NCI-H774 (cell line): ENCODE measurements at places on chromosomes 6 and 20.

DNA sequence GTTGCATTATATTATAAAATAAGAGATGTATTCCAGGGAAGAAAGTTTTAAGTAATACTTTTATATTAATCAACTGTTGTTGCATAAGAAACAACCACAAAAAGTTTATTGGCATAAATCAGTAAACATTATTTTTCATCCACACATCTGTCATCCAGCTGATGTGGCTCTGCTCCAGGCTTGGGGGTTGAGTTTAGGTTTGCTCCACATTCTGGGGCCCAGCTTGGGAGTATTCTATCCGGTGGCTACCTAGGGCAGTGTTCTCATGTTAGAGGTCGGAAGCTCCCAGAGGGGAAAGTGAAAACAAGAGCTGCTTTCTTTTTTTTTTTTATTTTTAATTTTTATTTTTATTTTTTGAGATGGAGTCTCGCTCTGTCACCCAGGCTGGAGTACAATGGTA, 728.4 kb upstream of the FLRT3 start:
- DNase-seq = no peak

DNA sequence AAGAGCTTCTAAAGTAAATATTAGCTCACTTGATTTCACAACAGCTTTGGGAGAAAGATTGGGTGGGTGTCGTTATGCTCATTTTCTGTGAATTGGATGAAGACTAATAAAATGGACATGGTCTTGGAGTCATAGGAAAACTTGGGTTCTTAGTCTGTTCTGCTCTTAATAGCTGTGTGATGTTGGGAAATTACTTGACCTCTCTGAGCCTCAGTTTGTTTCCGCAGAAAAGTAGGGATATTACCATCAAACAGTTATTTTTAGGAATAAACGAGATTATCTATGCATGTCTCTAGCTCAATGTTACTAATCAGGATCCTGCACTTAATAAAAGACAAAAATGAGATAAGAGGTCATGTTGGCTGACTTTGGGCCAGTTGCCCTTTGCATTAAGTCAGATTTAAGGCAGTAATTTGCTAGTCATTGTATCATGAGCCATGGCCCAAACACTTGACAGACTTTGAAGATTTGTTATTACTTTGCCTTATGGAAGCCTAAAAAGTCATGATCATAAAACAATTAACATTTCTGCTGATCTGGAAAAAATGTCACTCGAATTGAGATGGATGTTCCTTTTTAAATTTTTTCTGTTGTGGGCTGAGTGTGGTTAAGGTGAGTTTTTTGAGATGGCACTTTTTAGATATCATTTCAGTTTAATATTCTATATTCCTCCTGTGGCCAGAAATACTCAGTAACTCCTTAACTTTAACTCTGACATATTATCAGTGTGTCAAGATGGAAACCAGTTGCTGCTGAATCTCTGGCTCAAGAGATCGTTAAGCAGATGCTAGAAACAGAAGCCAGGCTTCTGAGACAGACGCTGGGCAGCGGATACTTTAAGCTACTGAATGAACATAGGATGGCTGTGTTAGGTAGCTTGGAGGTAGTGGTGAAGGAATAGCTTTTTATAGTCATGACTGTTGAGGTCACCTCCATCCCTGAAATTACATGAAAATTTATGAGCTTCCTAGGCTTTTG, 291.6 kb downstream of the PHF3 start:
- no peak for DNase-seq

- peak; percentile 66 for DNase-seq
Measured at GRCh38 chr20:4937407-4938319, 63.6 kb downstream of the SLC23A2 start.

GRCh38 chr6:131917763-131918649, 33.2 kb downstream of the CCN2 start:
- DNase-seq = no peak

GRCh38 chr6:152984513-152984872, 1.7 kb upstream of the FBXO5 start:
- DNase-seq = no peak

DNA sequence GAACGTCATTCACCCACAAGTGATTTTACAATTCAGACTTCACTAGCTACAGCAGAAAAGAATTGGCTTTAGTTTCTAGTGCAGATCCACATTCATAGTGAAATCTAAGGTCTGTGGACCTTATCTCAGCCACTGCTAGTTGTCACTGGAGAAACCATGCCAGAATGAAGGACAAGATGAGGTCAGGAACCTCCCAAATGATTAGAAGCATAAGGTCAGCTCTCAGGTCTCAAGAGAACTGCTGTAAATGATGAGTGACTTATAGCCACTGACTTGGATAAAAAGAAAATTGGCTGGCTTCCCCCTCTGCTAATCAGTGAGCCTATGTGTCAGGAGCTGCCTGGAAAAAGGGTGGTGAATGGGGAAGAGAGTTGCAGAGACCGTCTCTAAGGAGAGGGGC, 265.3 kb upstream of the BMP2 start:
- DNase-seq = no peak

DNA sequence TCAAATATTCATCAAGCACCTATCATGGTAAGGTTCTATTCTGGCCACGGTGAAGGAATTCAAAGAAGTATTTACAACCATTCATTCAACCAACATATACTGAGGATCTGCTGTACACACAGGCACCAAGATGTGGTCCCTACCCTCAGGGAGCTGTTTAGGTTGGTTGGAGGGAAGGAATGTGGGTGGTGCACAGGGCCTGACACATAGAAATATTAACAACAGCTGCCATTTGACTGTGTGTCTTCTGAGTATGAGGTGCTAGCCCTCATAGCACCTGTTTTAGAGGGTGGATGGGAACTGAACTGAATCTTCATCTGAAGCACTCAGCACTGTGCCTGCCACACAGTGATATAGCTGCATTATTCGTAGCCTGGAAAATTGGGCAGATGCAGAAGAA, 7.3 kb downstream of the SNPH start:
- DNase-seq = no peak

- no peak for DNase-seq
Measured at GRCh38 chr20:36128463-36129159, 25.9 kb upstream of the EPB41L1 start.

DNA sequence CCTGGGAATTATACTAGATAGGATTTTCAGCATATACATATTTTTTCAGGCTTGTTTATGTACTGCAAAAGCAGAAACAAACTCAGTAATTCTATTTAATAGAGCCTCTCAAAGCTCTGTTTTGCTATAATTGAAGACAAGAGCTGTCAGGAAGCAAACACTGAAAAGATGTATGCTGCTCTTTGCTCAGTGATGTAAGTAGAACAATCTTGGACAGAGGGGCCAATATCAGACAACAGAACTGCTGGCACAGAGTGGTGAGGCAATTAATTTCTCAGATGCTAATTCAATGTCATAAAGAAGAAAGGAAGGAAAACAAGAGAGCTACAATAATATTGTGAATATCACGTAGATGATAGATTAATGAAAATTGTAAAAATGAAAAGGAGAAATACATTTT, 663.3 kb upstream of the ADGRB3 start:
- DNase-seq = peak; percentile 3

DNA sequence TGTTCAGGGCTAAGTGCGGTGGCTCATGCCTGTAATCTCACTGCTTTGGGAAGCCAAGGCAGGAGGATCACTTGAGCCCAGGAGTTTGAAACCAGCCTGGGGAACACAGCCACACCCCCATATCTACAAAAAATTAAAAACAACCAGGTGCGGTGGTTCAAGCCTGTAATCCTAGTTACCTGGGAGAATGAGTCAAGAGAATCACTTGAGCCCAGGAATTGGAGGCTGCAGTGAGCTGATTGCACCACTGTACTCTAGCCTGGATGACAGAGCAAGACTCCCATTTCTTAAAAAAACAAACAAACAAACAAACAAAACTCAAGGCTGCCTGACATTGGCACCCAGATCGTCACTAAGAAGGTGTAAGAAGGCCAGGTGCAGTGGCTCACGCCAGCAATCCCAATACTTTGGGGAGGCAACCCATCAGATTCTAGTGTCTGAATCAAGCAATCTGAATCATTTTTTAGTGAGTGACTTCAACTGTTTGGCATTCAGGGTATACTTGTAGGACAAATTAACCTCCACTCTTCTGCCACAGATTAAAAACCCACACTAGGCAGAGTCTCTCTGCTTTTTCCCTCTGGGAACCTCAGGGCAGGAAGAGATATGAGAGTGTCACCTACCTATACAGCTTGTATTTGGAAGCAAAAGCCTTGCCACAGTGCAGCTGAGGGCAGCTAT, 6.1 kb downstream of the PLAGL2 start:
- no peak for DNase-seq

DNA sequence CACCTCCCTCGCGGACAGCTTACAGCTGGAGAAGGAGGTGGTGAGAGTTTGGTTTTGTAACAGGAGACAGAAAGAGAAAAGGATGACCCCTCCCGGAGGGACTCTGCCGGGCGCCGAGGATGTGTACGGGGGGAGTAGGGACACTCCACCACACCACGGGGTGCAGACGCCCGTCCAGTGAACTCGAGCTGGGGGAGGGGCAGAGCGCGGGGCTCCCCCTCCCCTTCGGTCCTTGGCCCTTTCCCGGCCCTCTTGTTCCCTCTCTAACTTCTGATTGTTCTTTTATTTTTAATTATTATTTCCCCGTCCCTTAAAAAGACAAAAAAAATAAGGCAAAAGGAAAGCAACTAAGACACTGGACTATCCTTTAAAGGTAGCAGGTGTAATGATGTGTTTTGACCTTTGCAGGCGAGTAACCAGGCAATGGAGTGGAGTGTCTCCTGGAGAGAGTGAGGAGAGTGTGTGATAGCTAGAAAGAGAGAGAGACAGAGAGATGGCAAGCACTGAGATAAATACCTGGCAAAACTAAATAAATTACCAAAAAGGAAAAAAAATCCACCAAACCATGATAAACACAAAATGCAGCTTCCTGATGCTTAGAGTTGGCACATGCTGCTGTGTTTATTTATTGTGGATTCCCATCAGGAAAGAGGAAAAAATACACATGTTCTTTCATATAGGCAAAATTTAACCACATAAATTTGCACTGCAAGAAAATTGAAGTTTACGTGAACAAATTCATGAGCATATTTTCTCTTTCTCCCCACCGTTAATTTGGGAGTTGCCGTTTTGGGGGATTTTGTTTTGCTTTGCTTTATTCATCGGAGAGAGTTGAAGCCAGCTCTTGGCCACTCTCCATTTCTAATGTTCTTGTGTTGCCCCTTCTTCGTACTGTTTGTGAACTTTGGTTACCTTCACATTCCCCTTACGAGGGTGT, 1.9 kb downstream of the POU3F2 start:
- DNase-seq = peak; percentile 54
